ENCODE measurements at places on chromosomes 3 and 15.

DNA sequence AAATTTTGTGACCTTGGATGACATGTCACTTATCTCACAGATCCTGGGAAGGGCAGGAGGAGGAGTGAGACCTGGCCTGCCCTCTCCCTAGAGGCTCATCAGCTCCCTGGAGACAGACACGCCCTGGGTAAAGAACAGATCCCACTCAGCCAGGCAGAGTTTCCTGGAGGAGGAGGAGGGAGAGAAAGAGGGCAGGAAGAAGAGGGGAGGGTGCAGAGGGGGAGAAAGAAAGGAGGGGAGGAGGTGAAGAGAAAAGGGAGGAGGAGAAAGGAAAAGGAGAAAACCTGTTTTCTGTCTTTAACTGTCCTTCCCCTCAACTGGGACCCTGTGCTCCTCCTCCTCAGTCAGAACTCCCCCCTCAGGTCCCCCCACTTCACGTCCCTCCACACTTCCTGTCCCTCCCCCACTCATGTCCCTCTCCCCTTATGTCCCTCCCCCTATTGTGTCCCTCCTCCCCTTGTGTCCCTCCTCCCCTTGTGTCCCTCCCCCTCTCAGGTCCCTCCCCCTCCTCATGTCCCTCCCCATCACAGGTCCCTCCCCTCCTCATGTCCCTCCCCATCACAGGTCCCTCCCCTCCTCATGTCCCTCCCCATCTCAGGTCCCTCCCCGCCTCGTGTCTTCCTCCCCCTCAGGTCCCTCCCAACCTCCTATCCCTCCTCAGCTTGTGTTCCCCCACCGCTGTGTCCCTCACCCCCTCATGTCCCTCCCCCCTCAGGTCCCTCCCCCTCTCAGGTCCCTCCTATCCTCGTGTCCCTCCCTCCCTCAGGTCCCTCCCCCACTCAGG lies 52.3 kb upstream of the CGNL1 start:
- DNase-seq, result peak; percentile 56

- no peak for DNase-seq
Measured at GRCh38 chr3:46750555-46751038, 32.9 kb upstream of the PRSS50 start.

- no peak for DNase-seq
Measured at GRCh38 chr3:101725890-101726275, 1.5 kb downstream of the CEP97 start.

GRCh38 chr3:126951561-126951960 lies 31.4 kb upstream of the PLXNA1 start:
- DNase-seq, result no peak

GRCh38 chr15:81160312-81161159 lies 26.5 kb downstream of the CFAP161 start:
- DNase-seq, result peak; percentile 22

DNA sequence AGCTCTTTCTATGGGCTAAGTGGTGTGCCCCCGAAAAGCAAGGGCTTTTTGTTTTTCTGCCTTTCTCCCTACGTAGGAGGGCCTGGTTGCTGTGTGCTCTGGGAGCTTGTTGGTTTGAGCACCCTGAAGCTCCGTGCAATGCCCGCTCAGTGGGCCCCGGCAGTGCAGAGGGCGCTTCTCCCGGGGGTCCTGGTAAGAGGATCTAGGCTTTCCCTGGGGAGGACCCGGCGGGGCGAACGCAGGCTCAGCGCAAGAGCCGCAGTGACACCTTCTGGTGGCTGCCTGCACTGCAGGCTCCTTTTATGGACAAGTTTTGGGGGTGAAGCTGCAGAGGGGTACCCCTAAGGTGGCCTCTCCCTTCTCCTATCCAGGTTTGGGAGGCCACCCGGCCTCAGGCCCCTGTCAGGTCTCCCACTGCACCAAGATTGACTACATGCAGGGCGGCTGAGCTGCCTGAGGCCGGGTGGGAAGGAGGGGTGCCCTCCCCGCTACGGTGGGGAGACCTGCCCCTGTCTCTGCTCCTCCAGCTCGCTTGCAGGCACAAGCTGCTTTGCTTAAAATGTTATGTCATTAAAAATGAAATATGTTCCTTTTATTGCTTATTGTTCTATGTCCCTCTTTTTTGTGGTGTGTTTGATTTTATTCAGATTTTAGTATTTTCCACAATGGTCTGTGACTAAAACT lies 387.9 kb downstream of the GABRG3 start:
- peak; percentile 65 for DNase-seq

DNA sequence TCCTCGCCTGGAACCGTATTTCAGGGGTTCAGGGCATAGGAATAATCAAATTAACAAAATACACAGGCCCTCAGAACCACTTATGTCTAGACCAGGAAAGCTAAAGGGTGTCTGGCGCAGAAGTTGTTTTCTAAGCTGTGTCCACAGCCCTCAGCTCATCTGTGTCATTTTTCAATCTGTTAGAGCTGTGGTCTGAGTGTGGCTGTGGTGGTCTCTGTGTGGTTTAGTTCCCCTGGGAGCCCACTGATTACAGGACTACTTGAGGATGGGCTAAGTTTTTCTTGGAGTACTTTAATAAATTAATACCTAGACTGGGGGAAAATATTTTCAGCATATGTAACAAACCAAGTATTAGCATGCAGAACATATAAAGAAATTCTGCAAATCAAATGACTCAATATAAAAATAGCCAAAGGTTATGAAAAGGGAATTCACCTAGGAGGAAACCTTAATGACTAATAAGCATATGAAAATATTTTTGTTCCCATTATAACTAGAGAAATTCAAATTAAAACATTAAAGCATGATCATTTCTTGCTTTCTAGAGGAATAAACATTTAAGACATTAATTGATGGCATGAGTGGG lies 186.3 kb downstream of the SATB1 start:
- peak; percentile 32 for DNase-seq

- peak; percentile 90 for DNase-seq
Measured at GRCh38 chr3:166283840-166284239, 446.6 kb upstream of the BCHE start.

DNA sequence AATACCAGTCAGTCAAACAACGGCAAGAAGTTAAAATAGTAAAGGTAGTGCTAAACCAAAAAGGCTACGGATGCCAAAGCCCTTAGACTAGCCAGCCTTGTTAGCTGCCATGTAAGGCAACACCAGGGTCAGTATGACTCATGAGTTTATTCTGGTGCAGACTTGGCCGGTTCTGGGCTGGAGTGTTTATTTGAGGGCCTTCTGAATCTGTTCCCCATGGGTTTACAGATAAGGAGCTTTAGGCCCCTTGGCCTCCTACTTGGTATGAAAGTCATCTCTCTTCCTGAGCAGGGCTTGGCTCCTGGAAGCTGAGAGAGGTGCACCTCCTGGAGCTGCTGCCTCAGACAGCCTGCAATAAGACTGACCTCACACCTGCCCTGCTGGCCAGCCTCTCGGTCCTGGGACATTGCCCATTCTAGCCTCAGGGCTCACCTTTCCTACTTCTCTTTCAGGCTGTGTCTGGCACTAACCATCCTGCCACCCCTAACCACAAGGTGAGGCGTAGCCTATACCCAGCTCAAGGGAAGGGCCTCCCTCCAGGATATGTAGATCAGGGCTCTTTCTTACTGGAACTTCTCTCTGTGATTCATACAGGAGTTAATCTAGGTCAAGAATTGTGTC lies 10.4 kb upstream of the RTP1 start:
- peak; percentile 91 for DNase-seq

DNA sequence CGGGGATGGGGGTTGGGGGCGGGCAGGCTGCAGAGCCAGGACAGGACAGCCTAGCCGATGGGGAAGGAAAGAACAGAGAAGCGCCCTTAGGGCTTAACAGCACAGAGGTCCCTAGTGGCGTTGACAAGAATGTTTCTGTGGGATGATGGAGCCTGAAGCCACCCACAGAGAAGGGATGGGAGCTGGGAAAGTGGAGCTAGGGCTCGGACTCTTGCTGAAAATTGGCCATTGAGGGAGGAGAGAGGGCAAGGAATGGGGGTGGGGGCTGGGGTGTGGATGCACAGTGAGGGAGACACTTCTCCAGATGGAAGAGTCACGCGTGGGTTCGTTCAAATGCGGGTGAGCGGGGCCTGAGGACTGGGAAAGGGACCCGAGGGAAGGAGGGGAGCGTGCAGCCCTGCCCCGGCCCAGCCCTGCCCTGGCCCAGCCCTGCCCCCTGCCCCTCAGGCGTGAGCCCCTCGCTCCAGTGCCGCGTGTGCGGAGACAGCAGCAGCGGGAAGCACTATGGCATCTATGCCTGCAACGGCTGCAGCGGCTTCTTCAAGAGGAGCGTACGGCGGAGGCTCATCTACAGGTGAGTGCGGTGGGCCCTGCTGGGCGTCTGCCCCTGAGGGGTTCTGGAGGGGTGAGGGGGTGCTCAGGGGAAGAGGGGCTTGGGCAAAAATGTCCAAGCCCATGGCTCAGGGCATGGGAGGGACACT lies 832 bp downstream of the NR2E3 start:
- no peak for DNase-seq

DNA sequence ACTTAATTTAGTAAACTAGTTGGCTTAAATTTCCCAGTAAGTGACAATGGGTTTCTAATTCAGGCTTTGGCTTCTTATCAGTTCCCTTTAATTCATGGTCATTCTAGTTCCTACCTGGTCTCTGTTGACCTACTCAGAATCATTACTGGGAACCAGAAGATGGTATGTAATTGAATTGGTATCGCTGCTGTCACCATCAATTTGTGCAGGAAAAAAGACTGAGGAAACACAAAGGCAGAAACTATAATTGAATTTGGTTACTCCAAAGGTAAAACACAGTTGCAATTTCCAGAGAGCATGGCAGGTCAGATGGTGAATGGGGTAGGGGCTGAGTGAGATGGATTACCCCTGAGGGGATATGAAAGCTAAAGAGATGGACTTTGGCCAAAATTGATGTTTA lies 226.5 kb upstream of the GAP43 start:
- DNase-seq, result no peak

GRCh38 chr15:96346409-96346970 lies 16.0 kb downstream of the NR2F2 start:
- DNase-seq, result no peak

- no peak for DNase-seq
Measured at GRCh38 chr15:66138892-66139590, 114.5 kb downstream of the MEGF11 start.

DNA sequence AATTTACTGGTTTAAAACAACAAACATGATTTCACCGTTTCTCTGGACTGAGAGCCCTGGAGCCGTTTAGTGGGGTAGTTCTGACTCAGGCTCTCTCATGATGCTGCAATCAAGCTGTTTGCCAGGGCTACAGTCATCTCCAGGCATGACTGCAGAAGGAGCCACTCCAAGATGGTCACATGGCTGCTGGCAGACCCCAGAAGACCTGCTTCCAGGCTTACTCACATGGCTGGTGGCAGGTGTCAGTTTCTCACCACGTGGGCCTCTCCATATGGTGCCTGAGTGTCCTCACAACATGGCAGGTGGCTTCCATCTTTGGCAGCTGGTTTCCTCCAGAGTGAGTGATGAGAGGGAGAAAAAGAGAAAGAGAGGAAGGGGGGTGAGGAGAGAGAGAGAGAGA lies 378.3 kb upstream of the RGMA start:
- peak; percentile 78 for DNase-seq

DNA sequence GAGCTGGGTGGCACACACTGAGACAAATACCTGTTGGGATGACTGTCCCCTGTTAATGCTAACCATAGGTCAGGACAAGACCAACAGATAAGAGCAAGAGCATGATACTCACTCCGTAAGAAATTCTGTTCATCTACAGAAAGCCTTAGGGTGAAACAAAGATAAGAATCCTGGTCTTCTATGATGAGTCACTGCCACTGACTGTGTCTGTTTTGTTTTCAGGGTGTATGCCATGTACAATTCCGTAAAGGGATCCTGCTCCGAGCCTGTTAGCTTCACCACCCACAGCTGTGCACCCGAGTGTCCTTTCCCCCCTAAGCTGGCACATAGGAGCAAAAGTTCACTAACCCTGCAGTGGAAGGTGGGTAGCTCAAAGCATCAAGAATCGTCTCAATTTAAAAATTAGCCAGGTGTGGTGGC lies 141.1 kb downstream of the GHSR start:
- DNase-seq, result peak; percentile 39

DNA sequence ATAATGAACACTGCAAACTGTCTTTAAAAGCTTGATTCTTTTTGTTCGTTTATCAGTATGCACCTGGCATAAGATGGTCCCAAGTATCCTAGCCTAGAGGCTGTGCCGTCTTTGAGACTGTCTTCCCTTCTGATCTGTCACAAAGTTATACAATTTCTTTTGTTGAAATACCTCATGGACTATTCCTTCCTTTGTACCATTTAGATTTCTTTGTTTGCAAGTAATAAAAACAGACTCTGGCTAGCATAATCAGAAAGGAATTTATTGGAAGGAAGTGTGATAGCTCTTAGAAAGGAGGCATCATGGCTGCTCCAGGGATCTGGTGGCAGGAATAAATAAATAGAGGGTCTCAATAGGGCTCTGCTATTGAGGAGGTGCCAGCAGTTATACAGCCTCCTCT lies 280.4 kb downstream of the SLC9A9 start:
- peak; percentile 23 for DNase-seq

DNA sequence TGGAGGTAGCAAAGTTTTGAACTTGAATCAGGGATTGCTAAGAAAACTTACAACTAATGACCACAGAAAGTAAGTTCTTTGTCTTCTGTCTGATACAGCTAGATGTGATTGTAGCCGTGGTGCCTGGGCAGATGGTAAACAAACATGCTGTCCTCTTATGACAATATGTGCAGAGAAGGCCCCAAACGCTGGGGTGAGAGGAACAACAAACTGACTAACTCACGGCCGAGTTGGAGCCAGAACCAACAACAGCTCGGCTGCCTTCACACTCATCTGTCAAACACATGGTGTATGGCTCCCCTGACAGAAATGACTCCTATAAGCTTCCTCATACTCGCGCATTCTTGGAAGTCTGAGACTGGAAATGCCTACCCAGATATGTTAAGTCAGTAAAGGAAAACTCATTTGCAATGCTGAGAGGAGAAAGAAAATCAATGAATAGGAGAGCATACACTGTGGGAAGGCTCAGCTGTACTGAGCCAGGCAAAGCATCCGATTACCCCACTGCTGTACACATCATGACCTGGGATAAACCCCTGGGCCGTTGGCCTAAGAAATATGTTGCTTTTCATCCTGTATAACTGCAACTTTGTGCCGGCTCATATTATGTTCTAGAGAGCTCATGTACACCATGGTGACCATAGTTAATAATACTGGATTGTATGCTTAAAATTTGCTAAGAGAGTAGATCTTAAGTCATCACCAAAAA lies 5.7 kb downstream of the THBS1 start:
- peak; percentile 66 for DNase-seq

DNA sequence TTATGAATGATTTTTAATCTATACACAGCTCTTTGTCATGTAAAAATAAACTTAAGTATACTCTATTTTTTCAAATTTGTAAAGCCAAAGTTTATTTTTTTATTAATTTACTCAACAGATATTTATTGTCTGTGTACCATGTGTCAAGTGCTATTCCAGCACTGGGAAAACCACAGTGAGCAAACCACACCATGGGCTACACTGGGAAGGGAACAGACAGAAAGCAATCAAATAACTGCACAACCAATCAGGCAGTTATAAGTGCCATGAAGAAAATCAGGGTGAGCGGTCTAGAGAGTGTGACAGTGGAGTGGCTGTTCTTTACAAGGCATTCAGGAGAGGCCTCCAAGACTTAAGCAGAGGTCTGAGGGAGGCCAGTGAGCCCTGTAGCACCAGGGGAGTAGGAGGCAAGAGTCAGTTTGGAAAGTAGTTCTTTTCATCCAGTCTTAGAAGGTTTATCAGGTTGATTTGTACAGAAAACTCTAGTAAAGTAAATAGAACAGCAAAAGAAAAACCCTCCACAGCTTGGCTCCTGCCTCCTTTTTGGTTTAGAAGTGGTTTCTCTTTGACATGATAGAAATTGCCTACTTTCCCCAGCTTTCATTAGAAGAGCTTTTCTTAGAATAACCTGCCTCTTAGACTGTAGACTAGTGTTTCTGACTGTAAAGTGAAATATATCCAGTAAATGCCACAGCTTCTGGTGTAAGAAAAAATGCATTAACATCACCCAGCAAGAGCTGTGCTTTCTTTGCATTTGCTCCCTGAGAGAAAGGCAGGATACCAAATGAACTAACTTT lies 13.7 kb downstream of the EIF2AK4 start:
- peak; percentile 20 for DNase-seq

Data from astrocyte of the hippocampus (primary cell).